Osteoblast (primary cell): ENCODE measurements at places on chromosomes 1 and 21. TPM values are rescaled to one million over a fixed set of nuclear protein-coding genes. Genes with fewer than 3 reads are reported as not detected.

C1orf226 gene
- total RNA-seq = under 0.01 and 0.29 TPM in 2 replicates

TNNT2 gene
- total RNA-seq = not detected in 2 replicates

RIMKLA gene
- not detected in 2 replicates for total RNA-seq

CCDC17 gene
- total RNA-seq = 0.72 and 1.5 TPM in 2 replicates

C1orf141 gene
- not detected in 2 replicates for total RNA-seq

DEPDC1 gene
- total RNA-seq = 1.4 and 2.4 TPM in 2 replicates

GRCh38 chr1:31031330-31032143 is 34.0 kb downstream of the PUM1 start:
- H3K36me3 ChIP-seq = peaks cover 11% of the 10 kb centered on the region
- H3K4me3 ChIP-seq = no peak overlapping the region
- DNase-seq = no peak
- peaks cover 15% of the 10 kb centered on the region for H3K4me1 ChIP-seq

- peaks cover 22% of the 10 kb centered on the region for H3K27me3 ChIP-seq
- no peaks in the 10 kb centered on the region for H3K36me3 ChIP-seq
- H3K4me1 ChIP-seq = no peaks in the 10 kb centered on the region
- no peak overlapping the region for H3K4me3 ChIP-seq
Measured at GRCh38 chr1:57424231-57425027, 569 bp upstream of the DAB1 start.

GRCh38 chr1:185704181-185704580 is 30.0 kb upstream of the HMCN1 start:
- H3K27me3 ChIP-seq = no peaks in the 10 kb centered on the region
- no peak for DNase-seq
- H3K4me1 ChIP-seq = no peaks in the 10 kb centered on the region
- no peaks in the 10 kb centered on the region for H3K36me3 ChIP-seq

AMY1B gene
- not detected in 2 replicates for total RNA-seq

GRCh38 chr1:207817166-207817565 is 65.3 kb downstream of the CD46 start:
- peaks cover 24% of the 10 kb centered on the region for H3K4me1 ChIP-seq
- H3K4me3 ChIP-seq = no peak overlapping the region
- H3K36me3 ChIP-seq = peaks cover 28% of the 10 kb centered on the region
- no peak overlapping the region for H3K27ac ChIP-seq

- H3K4me3 ChIP-seq = no peak overlapping the region
- H3K27ac ChIP-seq = no peak overlapping the region
- H3K4me1 ChIP-seq = no peaks in the 10 kb centered on the region
- no peaks in the 10 kb centered on the region for H3K27me3 ChIP-seq
- DNase-seq = peak; percentile 93
Measured at GRCh38 chr1:25037174-25038074, 107.3 kb upstream of the RUNX3 start.

DNA sequence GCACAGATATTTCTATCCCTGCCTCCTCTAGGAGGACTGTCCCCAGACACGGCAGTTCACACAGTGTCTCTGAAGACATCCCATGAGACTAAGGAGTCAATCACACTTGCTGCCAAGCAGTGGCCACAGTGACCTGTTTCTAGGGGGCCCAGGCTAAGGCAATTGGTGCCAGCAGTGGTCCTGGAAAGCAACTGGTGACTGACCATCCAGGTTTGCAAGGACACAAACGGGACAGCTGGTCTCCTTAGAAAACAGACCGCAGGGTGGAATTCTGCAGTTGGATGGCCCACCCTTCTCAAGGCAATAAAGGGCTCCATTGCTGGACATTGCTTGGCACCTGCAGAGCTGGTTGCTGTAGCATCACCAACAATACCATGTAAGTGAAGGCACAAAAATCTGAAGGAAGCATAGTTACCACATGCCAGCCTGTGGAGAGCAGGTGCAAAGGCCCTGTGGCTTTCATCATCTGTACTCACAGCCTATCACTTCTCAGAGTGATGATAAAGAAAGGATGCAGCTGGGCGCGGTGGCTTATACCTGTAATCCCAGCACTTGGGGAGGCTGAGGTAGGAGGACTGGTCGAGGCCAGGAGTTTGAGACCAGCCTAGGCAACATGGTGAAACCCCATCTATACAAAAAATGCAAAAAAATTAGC is 81.5 kb downstream of the STUM start:
- peaks cover 10% of the 10 kb centered on the region for H3K27me3 ChIP-seq
- H3K4me1 ChIP-seq = peaks cover 2% of the 10 kb centered on the region
- DNase-seq = no peak
- no peaks in the 10 kb centered on the region for H3K36me3 ChIP-seq

CD164L2 gene
- total RNA-seq = not detected in 2 replicates

TRIM46 gene
- total RNA-seq = 3.2 and 3.3 TPM in 2 replicates

LGR6 gene
- not detected in 2 replicates for total RNA-seq

GRCh38 chr21:33203371-33203724 is 26.4 kb upstream of the IFNAR2 start:
- peaks cover under 1% of the 10 kb centered on the region for H3K27me3 ChIP-seq
- H3K4me3 ChIP-seq = no peak overlapping the region
- H3K27ac ChIP-seq = peak overlapping the region; percentile 92
- peaks cover 23% of the 10 kb centered on the region for H3K4me1 ChIP-seq
- no peak for DNase-seq

PLA2G5 gene
- total RNA-seq = 1.8 and 2.9 TPM in 2 replicates

GRCh38 chr1:162335126-162335525 is 41.5 kb downstream of the SPATA46 start:
- H3K4me3 ChIP-seq = no peak overlapping the region
- no peaks in the 10 kb centered on the region for H3K4me1 ChIP-seq
- no peak overlapping the region for H3K27ac ChIP-seq
- H3K36me3 ChIP-seq = no peaks in the 10 kb centered on the region
- H3K27me3 ChIP-seq = peaks cover 53% of the 10 kb centered on the region
- DNase-seq = no peak

- no peaks in the 10 kb centered on the region for H3K36me3 ChIP-seq
- H3K27me3 ChIP-seq = no peaks in the 10 kb centered on the region
- H3K4me3 ChIP-seq = peak overlapping the region; percentile 26
- H3K4me1 ChIP-seq = peaks cover 45% of the 10 kb centered on the region
Measured at GRCh38 chr1:235908742-235909520, 42.2 kb upstream of the LYST start.

DNA sequence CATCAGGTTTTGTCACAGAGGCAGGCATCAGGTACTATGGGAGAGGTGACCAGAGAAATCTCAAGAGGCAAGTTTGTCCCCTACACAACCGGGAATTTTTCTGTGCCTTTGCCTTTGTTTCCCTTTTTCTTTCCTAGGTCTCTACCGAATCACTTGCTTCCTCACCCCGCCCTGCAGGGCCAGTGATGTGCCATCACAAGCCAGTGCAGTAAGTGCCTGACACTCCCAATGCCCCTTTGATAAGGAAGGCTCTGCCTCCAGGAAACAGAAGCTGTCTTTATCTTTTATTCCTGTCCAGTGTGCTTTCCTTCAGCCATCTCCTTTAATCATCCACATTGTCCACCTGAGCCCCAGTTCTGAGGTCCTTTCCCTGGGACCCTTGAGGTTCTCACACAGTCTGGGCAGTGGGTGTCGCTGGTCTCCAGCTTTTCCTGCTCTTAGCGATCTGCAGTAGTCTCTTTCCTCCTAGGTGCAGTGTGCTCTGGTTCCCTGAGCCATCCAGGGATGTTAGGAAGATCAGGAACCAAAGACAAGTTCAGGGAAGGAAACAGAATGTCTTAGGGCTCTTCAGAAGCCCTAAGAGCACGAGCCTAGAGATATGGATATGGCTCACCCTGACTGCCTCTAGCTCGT is 36.6 kb downstream of the GJA5 start:
- no peaks in the 10 kb centered on the region for H3K36me3 ChIP-seq
- DNase-seq = no peak
- no peaks in the 10 kb centered on the region for H3K4me1 ChIP-seq
- H3K27me3 ChIP-seq = peaks cover 3% of the 10 kb centered on the region
- H3K4me3 ChIP-seq = no peak overlapping the region
- H3K27ac ChIP-seq = no peak overlapping the region

- no peak overlapping the region for H3K27ac ChIP-seq
- H3K36me3 ChIP-seq = no peaks in the 10 kb centered on the region
- H3K4me3 ChIP-seq = no peak overlapping the region
- peaks cover 8% of the 10 kb centered on the region for H3K27me3 ChIP-seq
- no peaks in the 10 kb centered on the region for H3K4me1 ChIP-seq
Measured at GRCh38 chr1:24605534-24606295, 37.4 kb upstream of the SRRM1 start.

LEMD1 gene
- not detected in 2 replicates for total RNA-seq

GRCh38 chr1:10868599-10868965 is 72.1 kb upstream of the CASZ1 start:
- DNase-seq = peak; percentile 47
- H3K36me3 ChIP-seq = no peaks in the 10 kb centered on the region
- H3K27ac ChIP-seq = no peak overlapping the region
- H3K27me3 ChIP-seq = peaks cover 39% of the 10 kb centered on the region
- no peak overlapping the region for H3K4me3 ChIP-seq
- peaks cover 8% of the 10 kb centered on the region for H3K4me1 ChIP-seq

RPL22 gene
- total RNA-seq = 93.0 and 99.3 TPM in 2 replicates

GRCh38 chr21:27674041-27674615 is 707.2 kb upstream of the ADAMTS5 start:
- DNase-seq = peak; percentile 39
- peaks cover 27% of the 10 kb centered on the region for H3K4me1 ChIP-seq
- no peaks in the 10 kb centered on the region for H3K27me3 ChIP-seq
- H3K36me3 ChIP-seq = no peaks in the 10 kb centered on the region
- peak overlapping the region; percentile 87 for H3K27ac ChIP-seq

ADORA1 gene
- 4.0 and 9.1 TPM in 2 replicates for total RNA-seq

DNA sequence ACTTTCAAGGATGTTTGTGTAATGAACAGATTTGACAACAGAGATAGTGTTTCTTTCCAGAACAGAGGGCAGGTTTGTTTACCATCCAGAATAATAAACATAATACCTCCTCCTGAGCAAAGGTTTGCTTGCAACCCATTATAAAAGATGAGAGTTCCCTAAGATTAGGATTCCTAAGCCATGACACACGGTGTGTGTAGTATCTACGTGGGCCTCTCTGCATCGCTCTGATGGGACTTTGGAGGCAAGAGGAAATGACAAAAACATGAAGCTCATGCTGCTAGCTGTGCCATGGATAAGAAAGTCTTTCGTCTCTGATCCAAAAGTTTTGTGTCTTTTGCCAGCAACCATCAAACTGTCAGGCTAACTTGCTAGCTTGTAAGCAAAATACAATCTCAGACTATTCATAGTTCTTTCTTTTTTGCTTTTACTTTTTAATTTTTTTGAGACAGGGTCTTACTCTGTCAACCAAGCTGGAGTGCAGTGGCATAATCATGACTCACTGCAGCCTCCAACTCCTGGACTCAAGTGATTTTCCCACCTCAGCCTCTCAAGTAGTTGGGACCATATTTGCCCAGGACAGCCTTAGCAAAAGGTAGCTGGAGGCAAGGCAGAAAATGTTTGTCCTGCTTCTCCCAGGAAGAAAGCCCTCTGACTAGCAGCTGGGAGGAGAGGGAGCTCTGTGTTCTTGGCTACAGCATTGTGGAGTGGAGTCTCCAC is 81.1 kb downstream of the LHX4 start:
- H3K27ac ChIP-seq = peak overlapping the region; percentile 3
- H3K4me3 ChIP-seq = no peak overlapping the region
- H3K27me3 ChIP-seq = no peaks in the 10 kb centered on the region
- H3K36me3 ChIP-seq = no peaks in the 10 kb centered on the region

GRCh38 chr1:206939131-206939530 is 7.1 kb downstream of the PIGR start:
- H3K4me3 ChIP-seq = no peak overlapping the region
- H3K27me3 ChIP-seq = peaks cover 35% of the 10 kb centered on the region
- no peaks in the 10 kb centered on the region for H3K4me1 ChIP-seq
- DNase-seq = no peak

GRCh38 chr21:35326677-35327076 is 277.6 kb upstream of the RUNX1 start:
- DNase-seq = no peak
- peaks cover 28% of the 10 kb centered on the region for H3K4me1 ChIP-seq
- no peaks in the 10 kb centered on the region for H3K27me3 ChIP-seq
- H3K27ac ChIP-seq = no peak overlapping the region
- H3K36me3 ChIP-seq = no peaks in the 10 kb centered on the region

DNA sequence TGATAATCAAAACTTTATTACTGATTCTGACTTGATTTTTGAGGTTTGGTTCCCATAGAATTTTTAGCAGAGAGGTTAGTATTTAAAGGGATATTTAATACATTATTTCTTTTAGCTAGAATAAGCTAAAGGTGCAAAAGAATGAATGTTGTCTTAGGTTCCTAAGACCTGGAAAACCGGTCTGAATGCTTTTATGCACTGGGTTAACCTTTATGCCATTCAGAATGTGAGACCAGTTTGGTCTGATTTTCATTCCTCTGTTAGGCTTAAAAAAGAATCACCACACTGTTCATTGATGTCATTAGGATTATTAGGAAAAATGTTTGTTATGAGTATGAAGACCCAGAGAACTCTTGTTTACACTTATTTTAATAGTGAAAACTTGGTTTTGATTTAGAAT is 30.1 kb downstream of the RAP1A start:
- no peaks in the 10 kb centered on the region for H3K36me3 ChIP-seq
- H3K27me3 ChIP-seq = no peaks in the 10 kb centered on the region
- no peak overlapping the region for H3K27ac ChIP-seq
- no peaks in the 10 kb centered on the region for H3K4me1 ChIP-seq
- no peak overlapping the region for H3K4me3 ChIP-seq
